Memory B cell (primary cell): ENCODE measurements at places on chromosomes 6 and 20.

DNA sequence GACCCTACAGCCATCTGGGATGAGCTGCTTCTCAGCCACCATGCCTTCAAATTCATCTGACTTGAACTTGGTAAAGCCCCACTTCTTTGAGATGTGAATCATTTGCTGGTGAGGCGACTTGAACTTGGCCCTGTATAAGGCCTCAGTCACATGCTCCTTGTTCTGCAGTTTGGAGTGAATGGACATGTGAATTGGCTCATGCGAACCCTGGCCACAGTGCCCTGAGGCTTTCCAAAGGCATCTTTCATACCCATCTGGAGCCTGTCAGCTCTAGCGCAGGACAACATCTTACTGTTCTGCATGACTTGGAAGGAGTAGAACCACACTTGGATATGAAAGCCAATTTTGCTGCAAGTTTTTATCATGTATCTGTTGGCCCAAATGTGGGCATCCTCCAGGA is 244.0 kb upstream of the FAM83B start:
- DNase-seq, result no peak

GRCh38 chr6:128494440-128494839 is 26.0 kb downstream of the PTPRK start:
- DNase-seq, result no peak

DNA sequence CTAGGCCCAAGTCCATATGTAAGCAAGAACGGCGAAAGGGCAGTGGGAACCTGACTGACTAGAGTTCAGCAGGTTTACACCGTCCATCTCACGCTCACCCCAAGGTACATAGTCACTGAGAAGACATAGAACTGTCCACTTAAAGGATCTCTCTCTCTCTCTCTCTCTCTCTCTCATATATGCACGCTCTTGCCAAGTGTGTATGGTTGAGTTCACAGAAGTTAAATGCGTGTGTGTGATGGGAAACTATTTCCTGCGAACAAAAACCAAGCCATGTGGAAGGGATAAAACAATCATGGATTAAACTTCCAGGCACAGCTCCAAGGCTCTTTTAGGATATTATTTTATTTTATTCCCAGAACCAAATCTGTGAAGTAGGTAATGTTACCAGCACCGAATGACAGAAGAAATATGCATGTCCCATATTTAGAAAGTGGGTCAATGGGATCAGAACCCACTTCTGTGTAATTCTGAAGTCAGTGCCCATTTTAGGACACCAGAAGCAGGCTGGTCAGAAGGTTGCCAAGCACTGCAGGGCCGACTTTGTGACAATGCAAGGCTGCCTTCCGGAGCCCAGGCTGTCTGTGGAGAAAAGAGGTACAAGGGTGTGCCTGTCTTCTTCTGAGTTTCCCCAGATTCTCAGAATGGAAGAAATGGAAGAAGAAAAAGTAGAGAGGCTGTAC is 49.2 kb upstream of the MAP7 start:
- no peak for DNase-seq

GRCh38 chr20:433300-433975 is 25.3 kb downstream of the RBCK1 start:
- DNase-seq, result no peak

- no peak for DNase-seq
Observed at GRCh38 chr20:59163631-59164530, at the start of gene ZNF831. Gene ZNF831, plus strand, starts transcription at chr20:59163821. Its CDS starts 27,199 bp downstream, at chr20:59191020.

DNA sequence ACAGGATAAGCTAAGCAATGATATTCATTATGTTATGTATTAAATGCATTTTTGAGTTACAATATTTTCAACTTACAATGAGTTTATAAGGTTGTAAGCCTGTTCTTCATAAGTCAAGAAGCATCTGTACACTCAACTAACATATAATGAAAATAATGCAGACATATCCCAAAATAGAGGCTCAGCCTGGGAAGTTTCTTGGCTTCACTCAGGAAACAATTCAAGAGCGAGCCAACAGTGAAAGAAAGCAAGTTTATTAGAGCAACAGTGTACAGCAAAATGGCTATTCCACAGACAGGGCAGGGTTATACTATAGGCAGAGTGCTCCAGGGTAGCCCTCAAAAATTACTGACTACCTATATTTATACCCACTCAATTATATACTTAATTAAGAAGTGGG is 1581.8 kb downstream of the HACE1 start:
- DNase-seq, result no peak

- no peak for DNase-seq
Observed at GRCh38 chr6:13653296-13653695, 38.2 kb downstream of the NOL7 start.

DNA sequence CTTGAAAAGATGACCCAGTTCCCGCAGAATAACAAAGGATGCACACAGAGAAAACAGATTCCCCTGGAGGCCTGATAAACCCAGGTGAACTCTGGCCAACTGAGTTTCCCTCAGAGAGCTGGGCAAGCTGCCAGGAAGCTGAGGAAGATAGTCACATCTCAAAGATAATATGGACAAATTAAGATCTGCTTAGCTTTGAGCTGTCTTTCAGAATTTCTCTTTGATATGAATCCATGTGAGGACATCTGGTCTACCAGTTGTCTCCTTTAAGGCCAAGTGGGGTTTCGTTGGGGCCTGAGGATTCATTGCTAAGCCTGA is 59.5 kb downstream of the ID4 start:
- DNase-seq, result no peak
